Cortex of kidney (tissue), 1 donor: ENCODE measurements at places on chromosomes 12 and 14.

DNA sequence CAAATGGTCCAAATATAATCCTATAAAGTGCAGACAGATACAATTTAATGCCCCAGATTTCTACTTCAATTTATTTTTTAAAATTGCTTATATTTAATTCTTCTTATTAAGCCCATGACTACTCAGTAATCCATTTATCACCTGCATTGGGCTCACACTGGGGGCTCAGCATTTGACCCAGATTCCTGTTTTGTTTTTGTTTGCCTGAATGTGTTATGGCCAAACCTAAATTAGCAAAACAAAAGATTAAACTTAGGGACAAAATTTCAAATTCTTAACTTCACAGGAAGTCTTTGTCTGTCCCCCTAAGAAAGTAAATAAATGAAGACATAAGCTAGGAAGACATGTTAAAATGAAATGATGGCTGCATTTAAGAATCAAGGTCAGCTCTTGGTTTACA lies 322.3 kb downstream of the RMST start:
- DNase-seq: no peak

DNA sequence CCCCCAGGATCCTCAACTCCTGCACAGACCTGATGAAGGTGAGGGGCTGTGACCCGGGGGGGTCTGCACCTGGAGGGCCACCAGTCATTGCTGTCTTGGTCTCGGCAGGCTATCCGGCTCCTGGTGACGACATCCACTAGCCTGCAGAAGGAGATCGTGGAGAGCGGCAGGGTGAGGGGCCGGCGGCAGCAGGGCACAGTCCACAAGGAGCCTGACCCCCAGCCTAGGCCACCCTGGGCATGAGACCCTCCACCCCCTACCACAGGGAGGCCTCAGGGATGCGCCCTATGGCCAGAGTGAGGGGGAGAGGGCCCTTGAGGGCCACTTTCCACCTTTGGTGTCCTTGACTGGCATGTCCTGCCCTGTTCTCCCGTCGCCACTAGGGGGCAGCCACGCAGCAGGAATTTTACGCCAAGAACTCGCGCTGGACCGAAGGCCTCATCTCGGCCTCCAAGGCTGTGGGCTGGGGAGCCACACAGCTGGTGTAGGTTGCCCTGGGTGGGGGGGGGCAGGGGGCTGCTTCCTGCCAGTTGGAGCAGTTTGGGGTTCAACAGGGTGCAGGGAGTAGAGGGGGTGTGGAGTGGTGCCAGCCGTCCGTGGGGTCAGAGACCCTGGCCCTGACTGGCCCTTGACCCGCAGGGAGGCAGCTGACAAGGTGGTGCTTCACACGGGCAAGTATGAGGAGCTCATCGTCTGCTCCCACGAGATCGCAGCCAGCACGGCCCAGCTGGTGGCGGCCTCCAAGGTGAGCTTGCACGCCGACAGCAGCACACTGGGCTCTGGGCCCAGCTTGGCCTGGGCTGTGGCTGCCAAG lies 25.0 kb downstream of the HIP1R start:
- DNase-seq: no peak

GRCh38 chr14:33515441-33515840 lies 435.4 kb downstream of the EGLN3 start:
- DNase-seq: no peak

DNA sequence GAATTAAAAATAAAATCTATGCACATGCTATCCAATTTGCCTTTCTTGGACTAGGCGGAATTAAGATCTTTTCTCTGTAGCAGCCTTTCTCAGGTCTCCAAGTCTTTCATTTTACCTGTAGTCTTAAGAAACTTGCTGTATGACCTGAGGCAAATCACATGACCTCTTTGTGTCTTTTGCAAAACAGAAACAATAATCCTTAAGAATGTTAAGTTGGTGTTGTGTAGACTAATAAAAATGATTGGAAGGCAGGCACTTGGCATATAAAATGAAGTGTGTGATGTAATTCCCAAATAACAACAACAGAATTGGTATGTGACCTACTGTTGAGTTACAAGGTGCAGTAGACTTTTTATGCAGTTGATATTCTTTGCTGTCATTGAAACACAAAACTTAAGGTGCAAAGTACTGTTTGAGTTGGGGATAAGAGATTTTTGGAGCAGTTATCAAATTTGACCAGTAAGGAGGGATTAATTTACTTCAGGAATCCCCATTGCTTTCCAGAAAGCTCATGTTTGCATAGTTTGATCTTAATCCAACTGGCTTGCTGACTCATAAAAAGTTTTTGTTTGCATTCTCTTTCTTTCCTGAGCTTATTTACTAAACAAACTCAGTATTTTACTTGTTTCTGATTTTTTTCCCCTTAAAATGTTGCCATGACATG lies 51.4 kb downstream of the SUSD6 start:
- no peak for DNase-seq

DNA sequence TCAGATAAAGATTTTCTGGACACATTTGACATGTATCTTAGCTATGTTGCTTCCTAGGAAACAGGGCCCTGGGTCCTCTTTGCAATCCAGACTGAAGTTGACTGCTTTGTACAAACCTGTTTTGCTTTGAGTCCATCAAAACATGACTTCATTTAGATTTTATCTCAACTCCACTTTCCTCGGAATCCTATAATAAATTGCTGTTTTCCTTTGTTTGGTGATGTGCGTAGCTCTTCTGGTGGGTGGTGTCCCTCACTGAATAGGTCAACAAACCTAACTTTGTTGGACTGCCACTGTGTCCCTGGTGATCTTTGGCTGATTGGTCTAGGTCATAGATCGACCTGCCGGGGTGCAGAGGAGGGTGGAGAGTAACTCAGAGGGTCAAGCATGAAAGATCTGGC lies 735 bp upstream of the P2RX7 start:
- DNase-seq: no peak

DNA sequence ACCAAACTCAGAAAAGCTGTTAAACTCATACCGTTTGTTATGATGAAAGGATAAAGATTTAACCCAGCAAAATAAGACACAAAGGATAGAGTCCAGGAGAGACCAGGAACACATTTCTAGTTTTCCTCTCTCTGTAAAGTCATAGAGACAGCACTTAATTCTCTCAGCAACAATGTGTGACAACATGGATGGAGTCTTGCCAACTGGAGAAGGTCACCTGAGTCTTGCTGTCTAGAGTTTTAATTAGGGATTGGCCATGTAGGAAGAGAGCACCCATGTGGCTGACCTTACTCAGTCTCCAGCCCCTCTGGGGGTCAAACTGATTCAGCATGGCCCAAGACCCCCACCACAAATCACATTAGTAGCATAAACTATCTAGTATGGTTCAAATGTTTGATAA lies 151.0 kb upstream of the ATF7IP start:
- DNase-seq: no peak

DNA sequence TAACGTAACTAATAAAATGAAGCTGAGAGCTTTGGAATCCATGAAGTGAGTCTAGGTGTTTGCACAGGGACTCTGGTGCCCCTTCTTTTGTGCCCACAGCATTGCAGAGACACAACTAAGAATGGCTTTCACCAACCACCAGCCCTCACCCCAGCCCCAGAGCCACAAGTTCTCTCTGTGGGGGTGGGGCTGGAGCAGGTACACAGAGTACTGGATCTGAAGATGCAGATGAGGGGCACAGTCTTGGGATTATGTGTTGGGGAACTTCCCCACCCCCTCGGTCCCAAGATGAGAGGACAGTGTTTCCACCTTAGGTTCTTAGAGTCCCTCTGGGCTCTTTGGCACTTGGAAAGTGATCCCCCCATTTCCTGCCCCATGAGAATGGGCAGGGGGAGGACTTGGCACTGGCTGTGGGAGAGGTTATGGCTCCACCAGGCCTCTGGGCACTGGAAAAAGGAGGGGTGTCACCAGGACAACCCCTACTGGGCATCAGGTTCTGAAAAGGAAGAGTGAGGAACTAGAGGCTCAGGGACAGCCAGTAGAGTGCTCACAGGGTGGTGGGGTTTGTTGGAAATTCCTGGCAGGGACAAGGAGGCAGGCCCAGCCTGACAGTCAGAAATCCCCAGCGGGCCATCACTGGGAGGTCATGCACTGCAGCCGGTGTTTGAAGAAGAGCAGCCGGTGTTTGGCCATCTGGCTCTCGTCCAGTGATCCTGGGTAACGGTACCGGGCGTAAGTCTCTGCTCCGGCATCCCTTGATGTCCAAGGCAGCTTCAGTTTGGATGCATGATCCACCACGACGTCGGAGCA lies 6.7 kb downstream of the B4GALNT1 start:
- no peak for DNase-seq

DNA sequence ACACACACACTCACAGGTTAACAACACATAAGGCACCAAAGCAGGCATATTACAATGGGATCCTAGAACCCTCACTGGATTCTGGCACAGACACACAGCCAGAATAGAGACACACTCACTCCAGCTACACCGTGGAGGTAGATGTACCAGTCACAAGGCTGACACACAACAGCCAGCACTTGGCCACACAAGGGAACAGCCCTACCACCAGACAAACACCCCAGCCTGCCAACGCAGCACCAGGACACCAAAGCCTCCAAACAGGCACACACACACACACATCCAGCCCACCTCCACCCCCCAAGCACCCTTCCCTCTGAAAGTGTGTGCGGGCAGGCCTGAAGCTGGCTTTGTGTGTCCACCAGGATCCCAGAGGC lies 10.9 kb upstream of the ITGB7 start:
- no peak for DNase-seq

DNA sequence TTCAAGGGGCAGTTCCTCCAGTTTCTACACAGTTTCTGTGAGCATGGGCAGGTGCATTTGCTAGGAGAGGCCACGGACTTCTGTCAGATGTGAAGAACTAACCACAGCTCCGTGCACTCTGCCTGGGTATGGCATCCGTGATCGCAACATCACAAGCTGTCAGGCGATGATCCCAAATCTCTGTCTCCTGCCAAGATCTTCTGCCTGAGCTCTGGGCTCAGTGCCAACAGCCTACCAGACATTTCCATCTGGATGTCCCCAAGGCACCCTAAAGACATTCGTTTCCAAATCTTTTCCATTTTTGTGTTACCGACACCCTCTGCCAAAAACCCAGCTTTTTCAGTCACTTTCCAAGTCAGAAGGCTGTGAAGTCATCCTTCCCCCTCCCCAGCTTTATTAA lies 292.1 kb downstream of the GLT1D1 start:
- no peak for DNase-seq

GRCh38 chr14:78103271-78103670 lies 66.9 kb upstream of the NRXN3 start:
- no peak for DNase-seq

- DNase-seq: no peak
These were observed 793.6 kb downstream of the GALC start for GRCh38 chr14:87199381-87199780.

DNA sequence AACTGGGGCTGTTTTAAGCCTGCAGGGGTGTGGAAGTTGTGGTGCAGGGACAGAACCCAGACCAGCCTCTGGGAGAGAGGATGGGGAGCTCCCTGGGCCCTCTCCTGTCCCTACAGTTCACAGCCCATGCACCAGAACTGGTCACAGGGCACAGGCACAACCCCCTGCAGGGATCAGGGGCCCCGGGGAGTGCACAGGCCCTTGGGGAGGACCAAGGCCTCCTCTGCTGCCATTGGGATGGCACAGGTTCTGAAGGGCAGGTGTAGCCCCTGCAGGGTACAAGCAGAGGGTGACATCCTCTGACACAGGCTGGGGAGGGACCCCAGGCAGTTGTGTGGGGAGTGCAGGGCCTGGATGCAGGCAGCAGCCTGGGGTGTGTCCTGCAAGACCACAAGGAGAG lies 66.4 kb upstream of the SFSWAP start:
- no peak for DNase-seq

- no peak for DNase-seq
These were observed 460.6 kb upstream of the FOXG1 start for GRCh38 chr14:28305938-28306337.

- no peak for DNase-seq
These were observed 18.4 kb downstream of the ZFYVE1 start for GRCh38 chr14:73008501-73008900.

DNA sequence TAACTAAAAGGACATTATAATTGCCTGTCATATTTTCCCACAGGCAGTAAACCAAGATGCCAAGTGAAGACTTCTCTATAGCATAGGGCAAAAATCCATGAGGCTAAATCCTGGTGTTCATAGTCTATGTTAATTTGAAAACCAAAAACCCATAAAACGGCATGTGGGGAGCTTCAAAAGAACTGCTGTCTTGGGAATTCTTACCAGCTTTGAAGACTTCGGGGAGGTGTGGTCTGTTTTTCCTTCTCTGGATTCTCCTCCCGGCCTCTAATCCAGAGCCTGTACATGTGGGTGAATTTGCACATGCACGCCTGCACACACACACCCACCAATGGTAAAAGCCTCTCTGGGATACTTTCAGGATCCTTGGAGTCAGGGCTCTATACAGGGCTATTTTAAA lies 61.9 kb upstream of the IFNG-AS1 start:
- no peak for DNase-seq

- DNase-seq: no peak
These were observed 284.2 kb downstream of the ADAMTS20 start for GRCh38 chr12:43267818-43268217.

GRCh38 chr12:55495490-55495889 lies 3.3 kb downstream of the OR6C68 start:
- no peak for DNase-seq

DNA sequence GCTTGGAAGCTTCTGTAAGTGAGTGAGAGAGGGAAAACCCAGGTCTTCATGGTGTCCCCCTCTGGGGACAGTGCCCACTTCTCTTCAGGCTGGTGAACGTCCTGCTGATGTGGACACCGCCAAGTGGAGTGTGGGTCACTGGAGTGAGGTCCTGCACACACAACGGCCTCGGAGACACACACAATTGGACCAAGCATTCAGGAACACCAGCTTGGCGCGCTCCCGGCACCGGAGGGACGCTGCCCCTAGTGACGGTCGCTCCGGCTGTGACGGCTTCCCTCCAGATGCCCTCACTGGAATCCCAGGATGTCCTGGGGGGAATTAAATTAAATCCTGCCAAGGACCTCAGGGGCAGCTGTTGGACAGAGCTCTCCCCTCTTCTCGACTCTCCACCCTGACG lies 123.1 kb downstream of the ZNF664 start:
- no peak for DNase-seq

- no peak for DNase-seq
These were observed 2.6 kb downstream of the ITPK1 start for GRCh38 chr14:93112891-93113677.

- DNase-seq: no peak
These were observed 85.4 kb upstream of the TMEM260 start for GRCh38 chr14:56494167-56494566.

DNA sequence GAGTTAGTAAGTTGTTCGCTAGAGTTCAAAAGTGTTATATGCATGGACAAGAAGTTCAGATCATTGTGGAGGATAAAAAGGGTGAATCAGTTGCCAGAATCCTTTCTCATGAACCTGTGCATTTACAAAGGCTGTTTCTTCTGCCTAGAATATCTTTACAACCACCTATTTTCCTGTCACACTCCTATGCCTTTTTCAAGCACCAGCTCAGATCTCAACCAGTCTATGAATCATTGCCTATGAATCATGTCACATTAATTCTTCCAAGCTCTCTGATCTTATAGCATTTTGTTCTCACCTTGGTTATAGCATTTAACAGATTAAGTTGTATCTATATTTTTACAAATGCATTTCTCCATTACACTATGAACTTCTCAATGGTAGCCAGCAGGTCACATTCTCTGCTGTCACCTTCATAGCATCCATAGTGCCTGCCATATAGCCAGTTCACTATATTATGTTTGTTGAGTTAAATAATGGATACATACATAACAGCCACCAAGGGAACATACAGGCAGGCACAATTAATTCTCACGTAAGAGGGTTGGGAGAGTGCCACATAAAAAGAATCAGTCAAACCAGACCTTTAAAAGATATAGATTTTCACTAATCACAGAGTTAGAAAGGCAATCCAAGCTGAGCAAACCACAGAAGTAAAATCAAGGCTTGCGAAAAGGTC lies 573.0 kb downstream of the FOXG1 start:
- no peak for DNase-seq

- no peak for DNase-seq
These were observed 56.9 kb downstream of the LIN52 start for GRCh38 chr14:74141703-74142102.
